Aorta (tissue), 5 donors: ENCODE measurements at places on chromosomes 3 and 15. TPM values are rescaled to one million over a fixed set of nuclear protein-coding genes. Genes with fewer than 3 reads are reported as not detected.

Gene MUC20
- 4.5 TPM for total RNA-seq

Gene CELSR3
- total RNA-seq, result 0.91 TPM

Gene PTX3
- 68.2 TPM for total RNA-seq

Gene ERICH6
- total RNA-seq, result not detected

Gene KBTBD13
- total RNA-seq, result 1.5 TPM

Gene USP4
- total RNA-seq, result 65.0 TPM
